ENCODE measurements at places on chromosomes 6 and 20.

- no peak for DNase-seq
- no peaks in the 10 kb centered on the region for H3K36me3 ChIP-seq
- H3K4me3 ChIP-seq, result no peak overlapping the region
- H3K27ac ChIP-seq, result no peak overlapping the region
- no peaks in the 10 kb centered on the region for H3K27me3 ChIP-seq
Measured at GRCh38 chr6:12709116-12709515, 7.5 kb upstream of the PHACTR1 start.

DNA sequence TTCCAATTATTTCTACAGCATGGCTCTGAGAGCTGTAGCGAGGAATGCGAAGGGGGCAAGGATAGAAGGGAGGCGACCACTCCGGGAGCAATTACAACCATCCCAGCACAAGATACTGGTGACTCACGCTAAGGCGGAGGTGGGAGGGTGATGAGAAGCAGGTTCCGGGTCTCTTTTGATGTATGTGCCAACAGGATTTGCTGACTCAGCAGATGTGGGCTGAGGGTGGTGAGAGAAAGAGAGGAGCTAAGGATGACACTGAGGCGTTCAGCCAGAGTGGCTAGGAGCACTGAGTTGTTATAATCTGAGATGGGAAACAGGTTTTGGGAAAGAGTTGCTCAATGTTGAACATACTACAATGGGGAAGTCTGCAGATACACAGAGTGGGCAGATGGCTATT is 9.3 kb upstream of the TXNDC5 start:
- no peaks in the 10 kb centered on the region for H3K36me3 ChIP-seq
- DNase-seq, result no peak
- H3K27me3 ChIP-seq, result no peaks in the 10 kb centered on the region
- H3K27ac ChIP-seq, result no peak overlapping the region

DNA sequence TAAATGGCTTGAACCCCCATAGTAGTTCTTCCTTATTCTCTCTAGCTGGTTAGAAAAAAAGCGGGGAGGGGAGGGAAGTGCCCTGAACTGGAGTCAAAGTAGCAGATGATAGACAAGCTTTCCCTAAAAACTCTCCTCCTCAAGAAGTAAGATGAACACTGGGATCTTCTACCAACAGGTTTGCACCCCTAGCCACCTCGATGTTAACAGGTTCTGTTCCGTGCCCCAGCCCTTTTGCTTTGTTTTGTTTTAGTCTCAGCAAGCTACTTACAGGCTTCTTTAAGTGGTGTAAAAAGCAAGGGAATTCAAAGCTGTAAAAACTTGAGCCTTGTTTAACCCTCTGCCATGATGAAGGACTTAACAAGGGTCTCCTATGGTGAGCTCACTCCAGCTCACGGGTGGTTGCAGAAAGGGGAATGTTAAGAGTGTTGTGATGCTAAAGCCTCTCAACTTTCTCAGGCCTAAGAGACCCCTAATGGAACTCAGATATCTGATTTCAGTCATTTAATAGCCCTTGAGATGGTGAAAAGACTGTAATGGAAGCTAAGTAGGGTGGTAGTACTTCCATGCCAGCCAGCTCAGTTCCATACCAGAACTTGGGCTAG is 106.0 kb downstream of the FOXO3 start:
- no peak overlapping the region for H3K4me3 ChIP-seq
- no peaks in the 10 kb centered on the region for H3K27me3 ChIP-seq

DNA sequence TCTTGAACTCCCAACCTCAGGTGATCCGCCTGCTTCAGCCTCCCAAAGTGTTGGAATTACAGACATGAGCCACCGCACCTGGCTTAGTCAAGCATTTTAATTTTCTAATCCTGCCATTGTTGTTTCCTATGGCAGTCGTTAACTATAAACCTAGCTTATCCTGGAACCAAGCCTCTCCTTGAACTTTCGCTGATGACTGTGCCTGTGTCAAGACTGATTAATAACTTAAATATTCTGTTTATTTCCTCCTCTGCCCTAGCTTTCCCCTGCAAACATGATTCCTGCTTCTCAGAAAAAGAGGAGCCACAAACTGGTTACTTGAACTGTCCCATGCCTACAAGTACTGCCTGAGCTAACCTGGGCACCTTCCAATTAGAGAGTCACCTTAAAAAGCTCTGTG is 1.5 kb downstream of the VNN1 start:
- no peak overlapping the region for H3K27ac ChIP-seq
- no peak overlapping the region for H3K4me3 ChIP-seq
- no peaks in the 10 kb centered on the region for H3K36me3 ChIP-seq
- no peaks in the 10 kb centered on the region for H3K4me1 ChIP-seq
- H3K27me3 ChIP-seq, result no peaks in the 10 kb centered on the region

DNA sequence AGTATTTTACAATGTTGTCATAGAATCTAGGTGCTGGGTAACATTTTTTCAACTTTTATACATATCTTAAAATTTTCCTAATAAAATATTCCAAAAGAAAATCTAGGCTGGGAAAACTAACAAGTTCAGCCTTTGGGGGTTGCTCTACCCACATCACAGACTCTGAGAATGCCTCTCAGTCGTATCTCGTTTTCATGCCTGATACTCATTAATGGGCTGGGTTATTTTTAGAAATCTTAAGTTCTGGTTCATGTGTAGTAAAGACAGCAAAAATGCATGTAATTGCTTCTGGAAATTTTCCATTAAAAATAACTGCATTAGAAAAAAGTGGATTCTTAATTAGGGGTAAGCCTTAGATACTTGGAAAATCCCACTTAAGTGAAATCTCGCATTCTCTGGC is 149.3 kb downstream of the SLC24A3 start:
- H3K27me3 ChIP-seq, result no peaks in the 10 kb centered on the region
- peaks cover 19% of the 10 kb centered on the region for H3K4me1 ChIP-seq
- no peaks in the 10 kb centered on the region for H3K36me3 ChIP-seq
- H3K27ac ChIP-seq, result no peak overlapping the region
- no peak overlapping the region for H3K4me3 ChIP-seq

DNA sequence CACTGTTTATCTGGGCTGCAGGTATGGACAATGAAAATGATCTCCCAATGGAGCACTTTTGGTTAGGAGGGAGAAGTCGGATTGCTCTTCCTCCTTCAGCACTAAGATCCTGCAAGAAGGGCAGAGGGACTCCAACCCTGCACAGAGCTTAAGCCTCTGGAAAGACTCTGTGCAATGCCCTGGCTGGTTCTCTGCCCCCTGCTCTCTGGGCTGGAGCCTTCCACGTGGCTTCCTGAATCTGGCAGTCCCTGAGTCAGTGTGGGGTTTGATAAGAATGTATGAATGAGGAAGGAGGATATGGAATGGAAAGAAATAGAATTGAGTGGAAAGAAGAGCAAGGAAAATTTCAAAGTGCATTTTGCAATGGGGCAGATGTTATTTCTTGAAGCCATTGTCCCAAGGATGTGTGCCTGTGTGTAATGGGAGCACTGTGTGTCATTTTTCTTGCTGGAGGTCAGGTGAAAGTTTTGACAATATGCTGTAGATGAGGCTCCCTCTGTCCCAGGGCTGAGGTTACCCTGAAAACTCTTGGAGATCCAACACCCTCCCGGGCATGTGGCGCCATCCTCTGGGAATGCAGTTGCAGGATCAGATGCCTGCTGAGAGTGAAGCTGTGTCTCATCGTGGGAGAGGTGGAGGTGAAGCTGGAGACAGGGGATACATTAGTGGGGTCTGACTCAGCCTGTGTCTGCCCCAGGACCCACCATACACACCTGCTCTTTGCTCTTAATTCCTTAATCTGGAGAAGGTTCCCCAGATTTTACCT is 16.3 kb upstream of the CST9L start:
- no peaks in the 10 kb centered on the region for H3K36me3 ChIP-seq
- no peaks in the 10 kb centered on the region for H3K27me3 ChIP-seq
- no peaks in the 10 kb centered on the region for H3K4me1 ChIP-seq
- H3K27ac ChIP-seq, result no peak overlapping the region
- no peak overlapping the region for H3K4me3 ChIP-seq

DNA sequence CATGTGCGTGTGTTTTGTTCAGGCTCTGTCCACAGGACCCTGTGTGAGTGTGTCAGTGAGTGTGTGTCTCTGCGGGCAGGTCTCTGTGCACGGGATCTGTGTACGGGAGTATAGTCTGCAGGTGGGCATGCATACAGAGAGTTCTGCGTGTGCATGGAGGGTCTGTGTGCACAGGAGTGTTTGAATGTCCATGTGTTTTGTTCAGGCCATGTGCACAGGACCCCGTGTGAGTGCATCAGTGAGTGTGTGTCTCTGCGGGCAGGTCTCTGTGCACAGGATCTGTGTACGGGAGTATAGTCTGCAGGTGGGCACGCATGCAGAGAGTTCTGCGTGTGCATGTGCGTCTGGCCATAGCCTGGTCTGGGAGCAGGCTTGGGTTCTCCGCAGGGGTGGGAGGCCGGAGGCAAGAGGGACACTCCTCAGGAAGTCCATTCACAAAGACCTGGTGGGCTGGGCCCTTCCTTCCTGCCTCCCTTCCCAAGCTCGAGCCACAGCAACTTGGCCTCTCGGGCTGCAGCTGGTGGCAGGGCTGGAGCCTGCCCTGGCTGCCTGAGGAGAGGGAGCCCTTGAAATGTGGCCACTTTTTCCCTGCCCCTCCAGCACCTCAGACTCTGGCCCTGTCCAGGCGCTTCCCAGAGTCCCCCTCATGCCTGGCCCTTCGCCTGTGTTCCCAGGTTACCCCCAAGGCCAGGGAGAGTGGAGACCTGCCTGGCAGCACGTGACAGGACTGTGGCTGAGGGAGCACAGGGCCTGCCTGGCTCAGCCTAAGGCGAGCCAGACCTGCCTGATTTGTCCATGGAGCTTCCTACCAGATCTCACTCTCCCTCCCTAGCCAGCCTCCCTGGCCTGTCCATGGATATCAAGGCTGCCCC is 6.8 kb downstream of the HSPA12B start:
- H3K4me1 ChIP-seq, result no peaks in the 10 kb centered on the region
- no peak for DNase-seq
- H3K27ac ChIP-seq, result peak overlapping the region; percentile 18
- H3K4me3 ChIP-seq, result no peak overlapping the region
- no peaks in the 10 kb centered on the region for H3K27me3 ChIP-seq

DNA sequence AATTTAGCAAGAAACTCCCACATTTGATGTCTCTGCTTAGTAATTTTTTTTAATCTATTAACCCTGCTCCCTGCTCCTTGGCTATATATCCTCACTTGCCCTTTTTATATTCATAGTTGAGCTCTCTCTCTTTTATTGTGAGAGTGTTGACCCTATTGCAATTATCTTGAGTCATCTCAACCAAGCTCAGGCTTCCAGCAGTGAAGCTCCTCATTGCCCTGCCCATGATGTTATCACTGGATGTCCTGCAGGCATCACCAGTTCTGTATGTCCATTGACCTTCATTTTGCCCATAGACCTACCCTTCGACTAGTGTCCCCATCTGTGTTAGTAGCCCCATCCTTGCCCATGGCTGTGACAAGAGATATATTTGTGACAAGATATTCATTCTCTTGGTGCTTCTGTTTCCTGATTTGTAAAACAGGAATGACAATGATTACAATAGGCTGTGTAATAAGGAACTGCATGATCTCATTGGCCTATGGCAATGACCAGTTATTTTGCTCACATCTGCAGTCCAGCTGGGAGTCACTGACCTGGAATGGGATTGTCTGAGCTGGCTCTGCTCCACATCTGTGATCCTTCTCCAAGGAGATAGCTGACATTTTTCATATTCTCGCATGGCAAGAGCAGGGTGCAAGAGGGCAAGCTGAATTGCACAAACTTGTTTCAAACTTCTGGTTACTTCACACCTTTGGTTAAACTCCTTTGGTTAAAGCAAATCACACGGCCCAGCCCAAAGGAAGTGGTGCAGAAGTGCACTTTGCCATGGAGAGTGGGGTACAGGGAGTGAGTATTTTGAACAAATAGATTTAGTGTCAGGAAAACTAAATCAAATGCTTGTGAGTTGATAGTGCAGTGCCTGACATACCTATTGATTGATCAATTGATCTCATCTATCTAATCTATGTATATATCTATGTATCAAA is 47.7 kb upstream of the CST5 start:
- no peaks in the 10 kb centered on the region for H3K36me3 ChIP-seq
- H3K4me1 ChIP-seq, result no peaks in the 10 kb centered on the region
- no peak for DNase-seq
- no peak overlapping the region for H3K27ac ChIP-seq
- H3K27me3 ChIP-seq, result no peaks in the 10 kb centered on the region

DNA sequence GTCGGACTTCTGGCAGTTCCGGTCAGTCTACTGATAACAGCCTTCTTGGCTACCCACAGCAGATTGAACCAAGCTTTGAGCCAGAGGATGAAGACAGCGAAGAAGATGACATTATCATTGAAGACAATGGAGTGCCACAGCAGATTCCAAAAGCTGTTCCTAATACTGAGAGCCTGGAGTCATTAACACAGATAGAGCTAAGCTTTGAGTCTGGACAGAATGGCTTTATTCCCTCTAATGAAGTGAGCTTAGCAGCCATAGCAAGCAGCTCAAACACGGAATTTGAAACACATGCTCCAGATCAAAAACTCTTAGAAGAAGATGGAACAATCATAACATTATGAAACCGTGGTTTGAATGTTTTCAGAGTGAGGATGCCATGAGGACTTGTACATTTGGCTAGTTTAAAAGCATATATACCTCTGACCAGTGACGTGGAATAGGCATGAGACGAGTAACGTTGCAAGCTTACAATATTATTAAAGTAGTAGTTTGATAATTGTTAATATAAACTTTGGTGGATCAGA is 18.8 kb downstream of the PARD6B start:
- H3K27me3 ChIP-seq, result no peaks in the 10 kb centered on the region
- H3K36me3 ChIP-seq, result no peaks in the 10 kb centered on the region
- H3K4me1 ChIP-seq, result no peaks in the 10 kb centered on the region
- H3K4me3 ChIP-seq, result no peak overlapping the region
- no peak overlapping the region for H3K27ac ChIP-seq

GRCh38 chr6:90149280-90149679 is 147.4 kb downstream of the BACH2 start:
- no peak overlapping the region for H3K4me3 ChIP-seq
- no peaks in the 10 kb centered on the region for H3K4me1 ChIP-seq
- no peak for DNase-seq
- H3K27ac ChIP-seq, result no peak overlapping the region

DNA sequence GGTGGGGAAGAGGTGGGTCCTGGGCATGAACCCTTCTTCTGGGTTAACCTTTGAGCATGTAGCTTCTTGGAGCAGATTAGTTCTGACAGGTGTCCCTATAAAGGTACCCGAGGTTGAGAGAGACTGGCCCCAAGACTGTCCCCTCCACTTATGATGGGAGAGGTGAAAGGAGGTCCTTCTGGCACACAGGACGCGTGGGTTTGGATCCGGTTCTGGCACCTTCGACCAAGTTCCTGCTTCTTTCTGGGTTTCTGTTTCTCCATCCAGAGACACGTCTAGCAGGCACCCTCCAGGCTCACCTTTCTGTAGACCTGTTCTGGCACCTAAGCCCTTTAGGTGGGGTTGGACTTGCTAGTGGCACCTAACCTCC is 4.1 kb downstream of the PAX1 start:
- no peaks in the 10 kb centered on the region for H3K27me3 ChIP-seq
- no peak for DNase-seq
- H3K4me3 ChIP-seq, result no peak overlapping the region
- no peaks in the 10 kb centered on the region for H3K4me1 ChIP-seq

- DNase-seq, result no peak
- no peaks in the 10 kb centered on the region for H3K27me3 ChIP-seq
- no peaks in the 10 kb centered on the region for H3K4me1 ChIP-seq
Measured at GRCh38 chr20:20513720-20514119, 145.8 kb downstream of the INSM1 start.

GRCh38 chr6:30782425-30783014 is 38.2 kb upstream of the IER3 start:
- H3K36me3 ChIP-seq, result no peaks in the 10 kb centered on the region
- H3K27me3 ChIP-seq, result no peaks in the 10 kb centered on the region
- DNase-seq, result no peak
- H3K27ac ChIP-seq, result peak overlapping the region; percentile 94

GRCh38 chr6:30757261-30757904 is 13.0 kb upstream of the IER3 start:
- H3K36me3 ChIP-seq, result no peaks in the 10 kb centered on the region
- no peak overlapping the region for H3K27ac ChIP-seq
- H3K4me1 ChIP-seq, result peaks cover 14% of the 10 kb centered on the region
- DNase-seq, result no peak
- H3K4me3 ChIP-seq, result no peak overlapping the region
- H3K27me3 ChIP-seq, result no peaks in the 10 kb centered on the region

Data from ascending aorta (tissue), 2 donors.